H1 (cell line): ENCODE measurements at places on chromosomes 12 and 14. TPM values are rescaled to one million over a fixed set of nuclear protein-coding genes. Genes with fewer than 3 reads are reported as not detected.

OVCH1 gene
- total RNA-seq, result 0.07 and 0.10 TPM in 2 replicates

NOVA1 gene
- total RNA-seq, result 12.7 and 13.5 TPM in 2 replicates

DNA sequence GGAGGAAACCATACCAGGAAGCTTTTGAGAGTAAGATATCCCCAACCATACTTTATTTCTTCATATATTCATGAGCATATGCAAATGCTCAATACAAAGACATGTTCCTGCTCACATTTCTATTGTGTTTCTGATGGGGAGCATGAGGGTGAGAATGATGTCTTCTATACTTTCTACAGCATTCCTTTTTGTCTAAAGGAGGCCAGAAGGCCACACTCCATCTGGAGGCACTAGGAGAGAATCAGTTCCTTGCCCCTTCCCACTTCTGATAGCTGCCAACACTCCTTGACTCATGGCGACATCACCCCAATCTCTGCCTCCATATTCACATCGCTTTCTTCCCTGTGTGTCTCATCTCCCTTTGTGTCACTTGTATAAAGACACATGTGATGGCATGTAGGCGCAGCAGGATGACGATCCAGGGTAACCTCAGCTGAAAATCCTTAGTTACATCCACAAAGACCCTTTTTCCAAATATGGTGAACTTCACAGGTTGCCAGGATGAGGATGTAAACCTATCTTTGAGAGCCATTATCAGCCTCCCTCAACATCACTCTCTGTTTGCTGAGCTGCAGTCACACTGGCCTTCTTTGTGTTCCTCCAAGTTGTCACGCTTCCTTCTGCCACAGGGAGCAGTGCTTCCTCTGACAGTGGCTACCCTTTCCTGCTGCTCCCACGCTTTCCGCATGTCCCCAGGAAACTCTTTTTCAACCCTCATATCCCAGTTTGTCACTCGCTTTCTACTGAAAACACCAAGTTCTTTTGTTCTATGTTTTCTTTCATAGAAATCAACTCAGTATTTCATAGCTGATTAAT lies 96.9 kb downstream of the STXBP6 start:
- no peak for DNase-seq

- DNase-seq, result no peak
Observed at GRCh38 chr14:64467101-64467500, 1.8 kb downstream of the AKAP5 start.

ADAM21 gene
- total RNA-seq, result not detected in 2 replicates

DNA sequence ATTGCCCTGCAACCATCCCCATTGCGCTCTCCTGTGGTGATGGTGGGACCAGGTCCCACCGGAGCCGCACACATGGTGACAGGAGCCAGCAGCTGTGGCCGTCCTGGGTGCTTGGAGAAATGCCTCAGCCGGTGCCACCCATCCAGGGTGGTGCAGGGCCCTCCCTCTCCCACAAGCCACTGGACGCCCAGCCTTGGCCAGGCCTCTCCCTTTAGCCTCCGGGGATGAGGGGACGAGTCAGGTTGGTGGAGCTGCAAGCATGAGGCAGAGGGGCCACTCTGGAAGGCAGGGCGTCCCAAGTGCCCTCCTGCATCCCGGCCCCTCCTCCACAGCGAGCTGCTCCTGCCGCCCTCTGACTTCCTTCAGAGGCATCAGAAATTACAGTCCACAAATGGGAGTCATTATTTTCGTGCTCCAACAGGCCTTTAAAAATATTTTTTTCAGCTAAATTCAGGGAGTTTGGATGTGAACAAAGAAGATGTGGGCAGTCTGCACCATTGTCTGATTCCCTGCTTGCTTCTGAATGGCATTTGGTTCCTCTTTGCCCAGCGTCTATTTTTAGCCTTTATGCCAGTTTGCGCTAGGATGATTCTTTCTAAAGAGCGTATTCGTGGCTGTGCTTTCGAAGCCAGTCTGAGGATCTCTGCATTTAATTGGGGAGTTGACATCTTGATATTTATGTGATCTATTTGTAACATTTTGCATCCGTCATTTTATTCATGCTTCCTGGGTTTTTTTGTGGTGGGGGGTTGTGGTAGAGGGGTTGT lies 189.4 kb downstream of the ADGRD1 start:
- DNase-seq, result no peak

DNA sequence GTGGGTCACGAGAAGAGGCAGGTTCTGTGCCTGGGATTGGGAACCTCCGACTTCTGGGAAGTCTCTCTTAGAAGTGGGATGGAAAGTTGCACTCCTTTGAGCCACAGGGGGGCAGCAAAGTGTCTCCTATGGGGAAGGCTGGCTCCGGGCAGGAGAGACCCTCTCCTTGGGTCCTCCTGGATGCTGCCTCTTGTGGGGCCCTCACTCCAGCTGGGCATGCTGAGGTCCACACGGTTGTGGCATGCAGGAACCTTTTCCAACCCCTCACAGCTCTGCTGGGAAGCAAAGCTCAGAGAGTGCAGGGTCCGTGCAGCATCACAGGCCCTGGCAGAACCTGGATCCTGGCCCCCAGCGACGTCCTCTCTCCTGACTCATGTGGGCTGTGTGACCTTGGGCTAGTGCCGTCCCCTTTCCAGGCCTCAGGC lies 17.4 kb downstream of the SDSL start:
- no peak for DNase-seq

GRCh38 chr14:23903442-23903841 lies 50.1 kb upstream of the DHRS4 start:
- DNase-seq, result no peak

DNA sequence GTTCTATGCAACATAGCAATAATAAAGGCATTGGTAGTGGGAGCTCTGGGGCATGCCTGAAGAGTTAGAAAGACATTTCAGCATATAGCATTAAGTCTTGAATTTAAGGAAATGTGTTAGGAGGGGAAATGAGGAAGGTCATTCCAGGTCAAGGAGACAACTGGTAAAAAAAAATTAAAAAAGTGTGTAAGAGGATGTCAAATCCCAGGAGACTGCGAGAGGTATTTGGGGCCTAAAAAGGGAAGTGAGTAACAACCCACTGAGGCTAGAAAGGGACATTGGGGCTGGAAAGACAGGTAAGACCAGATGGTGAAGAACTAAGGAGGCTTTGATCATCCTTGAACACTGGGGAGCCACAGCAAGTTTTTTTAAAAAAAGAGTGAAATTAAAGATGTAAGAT lies 152.9 kb downstream of the SLC25A21 start:
- no peak for DNase-seq

- no peak for DNase-seq
Observed at GRCh38 chr14:22225516-22226140, 363.4 kb downstream of the DAD1 start.

RPL6 gene
- total RNA-seq, result 1,643 and 1,666 TPM in 2 replicates

- DNase-seq, result peak; percentile 74
Observed at GRCh38 chr14:102517392-102518062, 8.0 kb upstream of the ANKRD9 start.

DNA sequence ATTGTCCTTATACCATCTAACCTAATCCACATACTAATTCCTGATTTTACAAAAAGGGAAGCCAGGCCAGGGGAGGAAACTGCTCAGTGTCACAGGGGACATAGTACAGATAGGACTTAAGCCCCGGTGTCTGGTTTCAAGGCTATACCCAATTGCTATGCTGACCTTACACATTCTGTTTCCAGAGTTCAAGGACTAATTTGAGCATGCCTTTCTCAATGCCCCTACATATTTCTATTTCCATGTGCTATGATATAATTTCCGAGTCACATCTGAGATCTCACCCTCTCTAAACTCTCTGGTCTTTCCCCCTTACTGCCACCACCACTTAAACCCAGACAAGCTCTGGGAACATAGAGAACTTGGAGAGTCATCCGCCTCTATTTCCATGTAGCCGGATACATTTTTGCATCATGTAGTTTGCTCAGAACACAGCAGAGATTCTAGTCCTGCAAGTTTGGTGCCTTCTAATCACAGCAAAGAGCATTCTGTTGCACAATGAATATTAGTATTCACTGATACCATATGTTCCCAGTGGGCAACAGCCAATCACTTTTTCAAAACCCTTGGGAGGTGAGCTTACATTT lies 34.2 kb downstream of the PPM1H start:
- no peak for DNase-seq

- DNase-seq, result no peak
Observed at GRCh38 chr12:40718878-40719372, 26.7 kb downstream of the CNTN1 start.

GRCh38 chr12:92735131-92735721 lies 32.4 kb downstream of the PLEKHG7 start:
- no peak for DNase-seq

- no peak for DNase-seq
Observed at GRCh38 chr12:47077206-47078085, 2.0 kb upstream of the PCED1B start.

DNA sequence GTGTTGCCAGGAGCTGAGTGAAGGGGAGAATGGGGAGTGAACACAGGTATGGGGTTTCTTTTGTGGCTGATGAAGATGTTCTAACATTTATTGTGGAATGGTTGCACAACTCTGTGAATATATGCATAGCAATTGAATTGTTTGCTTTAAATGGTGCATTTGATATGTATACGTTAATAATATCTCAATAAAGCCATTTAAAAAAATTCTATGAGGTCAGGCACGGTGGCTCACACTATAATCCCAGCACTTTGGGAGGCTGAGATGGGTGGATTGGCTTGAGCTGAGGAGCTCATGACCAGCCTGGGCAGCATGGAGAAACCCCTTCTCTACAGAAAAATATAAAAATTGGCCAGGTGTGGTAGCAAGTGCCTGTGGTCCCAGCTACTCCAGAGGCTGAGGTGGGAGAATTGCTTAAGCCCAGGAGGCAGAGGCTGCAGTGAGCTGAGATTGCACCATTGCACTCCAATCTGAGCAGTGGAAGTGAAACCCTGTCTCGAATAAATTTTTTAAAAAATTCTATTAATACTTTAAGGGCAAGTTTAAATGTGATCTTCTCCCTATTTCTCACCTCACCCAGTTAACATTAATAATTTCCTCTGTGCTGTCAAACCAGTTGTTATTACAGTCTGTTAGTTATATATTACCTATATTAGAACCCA lies 65.3 kb downstream of the DENND5B start:
- no peak for DNase-seq

DNA sequence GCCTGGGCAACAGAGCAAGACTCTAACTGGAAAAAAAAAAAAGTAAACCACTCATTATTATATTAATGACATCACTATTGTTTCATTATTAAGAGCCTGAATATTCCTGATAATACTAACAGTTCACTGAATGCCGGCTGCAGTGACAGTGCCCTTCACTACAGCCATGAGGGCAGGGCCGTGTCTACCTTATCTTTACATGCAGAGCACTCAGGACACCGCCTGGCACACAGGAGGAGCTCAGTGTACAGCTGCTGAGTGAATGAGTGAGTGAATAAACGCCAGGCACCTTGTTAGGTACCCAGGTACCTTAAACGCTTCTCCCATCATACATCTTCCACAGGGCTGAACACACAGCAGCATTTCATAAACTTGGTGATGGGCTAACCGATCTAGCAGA lies 23.2 kb downstream of the ZFYVE1 start:
- no peak for DNase-seq

DNA sequence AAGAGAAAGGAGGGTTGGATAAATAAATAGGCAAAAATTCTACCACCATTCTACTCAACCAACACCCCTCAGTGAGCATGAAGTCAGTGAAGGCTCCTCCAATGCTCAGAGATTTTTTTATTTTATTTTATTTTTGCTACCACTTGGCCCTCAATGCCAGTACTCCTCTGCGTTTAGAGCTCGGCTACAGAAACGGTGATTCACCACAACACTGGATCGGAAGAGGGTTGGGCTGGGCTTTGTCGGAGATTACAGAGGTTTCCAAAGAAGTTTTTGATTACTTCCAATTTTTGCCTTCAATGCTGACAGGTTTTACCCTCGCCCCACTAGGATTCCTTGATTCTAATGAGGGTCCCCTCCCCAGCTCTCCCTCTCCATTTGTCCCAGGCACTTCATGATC lies 1027.2 kb upstream of the TMEM132C start:
- no peak for DNase-seq

E2F7 gene
- 18.5 and 25.2 TPM in 2 replicates for total RNA-seq

DNA sequence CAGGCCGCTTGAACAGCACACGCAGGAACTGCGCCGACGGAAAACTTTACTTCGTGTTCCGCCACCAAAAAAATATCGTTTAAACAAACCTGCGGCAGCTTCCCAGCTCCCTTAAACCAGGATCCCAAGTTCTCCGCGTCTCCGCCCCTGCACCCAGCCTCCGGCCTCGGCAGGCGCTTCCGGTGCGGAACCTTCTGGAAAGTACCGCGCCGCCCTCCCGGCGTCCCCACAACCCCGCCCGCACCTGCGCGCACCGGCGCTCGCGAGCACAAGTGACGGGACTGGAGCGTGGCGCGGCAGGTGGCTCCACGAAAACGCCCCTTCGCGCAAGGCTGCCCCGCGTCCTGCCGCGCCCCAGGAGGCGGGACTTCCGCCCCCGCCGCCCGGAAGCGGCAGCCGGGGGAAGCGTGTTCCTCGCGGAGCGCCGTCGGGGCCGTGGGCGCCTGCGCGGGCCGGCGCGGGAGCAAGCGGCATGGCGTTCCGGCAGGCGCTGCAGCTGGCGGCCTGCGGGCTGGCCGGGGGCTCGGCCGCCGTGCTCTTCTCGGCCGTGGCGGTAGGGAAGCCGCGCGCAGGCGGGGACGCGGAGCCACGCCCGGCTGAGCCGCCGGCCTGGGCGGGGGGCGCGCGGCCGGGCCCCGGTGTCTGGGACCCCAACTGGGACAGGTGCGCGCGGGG lies at the start of gene PGAM5:
Gene PGAM5, plus strand, starts transcription at position 438 of the 675 bp plus-strand sequence. Its CDS starts 35 bp downstream, at position 473.
- DNase-seq, result peak; percentile 23

CABP1 gene
- 7.4 and 8.5 TPM in 2 replicates for total RNA-seq

DNA sequence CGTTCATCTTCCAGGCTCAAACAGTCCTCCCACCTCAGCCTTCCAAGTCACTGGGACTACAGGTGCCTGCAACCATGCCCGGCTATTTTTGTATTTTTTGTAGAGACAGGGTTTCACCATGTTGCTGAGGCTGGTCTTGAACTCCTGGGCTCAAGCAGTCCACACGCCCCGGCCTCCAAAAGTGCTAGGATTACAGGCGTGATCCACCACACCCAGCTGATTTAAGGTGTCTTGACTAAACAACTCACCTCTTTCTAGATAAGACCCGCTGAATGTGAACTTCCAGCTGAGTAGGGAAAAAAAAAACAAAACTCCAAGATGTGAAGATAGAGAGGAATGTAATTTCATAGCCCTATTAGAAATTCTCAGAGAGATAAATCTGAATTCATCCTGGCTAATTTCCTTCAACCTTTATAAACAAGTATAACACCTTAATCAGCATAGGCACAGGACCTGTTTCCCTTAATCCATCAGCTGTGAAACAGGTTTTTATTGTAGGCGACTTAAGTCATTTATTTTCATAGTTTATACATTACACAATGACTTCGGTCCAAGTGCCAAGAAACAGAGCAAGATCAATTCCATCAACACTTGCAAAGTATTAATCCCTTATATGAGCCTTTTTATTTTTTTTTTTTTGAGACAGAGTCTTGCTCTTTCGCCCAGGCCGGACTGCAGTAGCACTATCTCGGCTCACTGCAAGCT lies 51.5 kb downstream of the HCAR2 start:
- no peak for DNase-seq
